ENCODE measurements at places on chromosomes 13 and 19.

DNA sequence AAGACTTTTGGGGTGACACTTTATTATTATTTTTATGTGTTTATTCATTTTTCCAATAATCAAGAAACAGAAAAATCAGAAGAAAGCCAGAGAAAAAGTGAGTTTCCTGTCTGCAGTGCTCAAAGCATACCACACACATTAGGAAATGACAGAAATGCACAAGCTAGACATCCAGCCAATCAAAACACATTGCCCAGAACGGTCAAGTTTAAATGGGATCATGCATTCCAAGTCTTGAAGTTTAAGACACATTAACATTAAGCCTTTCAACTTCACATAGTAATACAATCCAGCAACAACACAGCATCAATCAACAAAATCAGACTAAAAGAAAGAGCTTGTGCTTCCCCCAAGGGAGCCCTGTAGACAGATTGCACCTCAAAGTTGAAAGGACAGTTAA is 28.7 kb upstream of the MEDAG start:
- DNase-seq: no peak

GRCh38 chr13:110576070-110576394 is 14.5 kb upstream of the RAB20 start:
- no peak for DNase-seq

DNA sequence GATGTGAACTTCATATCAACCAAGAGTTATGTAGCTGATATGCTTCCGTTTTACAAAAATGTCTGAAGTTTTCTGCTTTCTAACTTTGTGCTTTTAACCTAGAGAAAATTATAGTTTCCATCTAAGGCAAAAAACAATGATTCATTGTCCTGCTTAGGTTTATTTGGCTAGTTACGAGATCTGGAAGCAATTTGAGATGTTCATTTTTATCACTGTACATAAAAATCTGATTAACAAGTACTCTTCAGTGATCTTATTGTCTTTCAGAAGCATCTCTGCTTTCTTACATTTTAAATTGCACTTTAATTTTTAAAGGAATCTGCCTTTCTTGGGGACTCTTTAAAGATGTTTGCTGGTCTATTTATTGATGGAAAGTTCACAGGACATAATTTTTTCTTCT is 188.1 kb downstream of the RFC3 start:
- DNase-seq: no peak

DNA sequence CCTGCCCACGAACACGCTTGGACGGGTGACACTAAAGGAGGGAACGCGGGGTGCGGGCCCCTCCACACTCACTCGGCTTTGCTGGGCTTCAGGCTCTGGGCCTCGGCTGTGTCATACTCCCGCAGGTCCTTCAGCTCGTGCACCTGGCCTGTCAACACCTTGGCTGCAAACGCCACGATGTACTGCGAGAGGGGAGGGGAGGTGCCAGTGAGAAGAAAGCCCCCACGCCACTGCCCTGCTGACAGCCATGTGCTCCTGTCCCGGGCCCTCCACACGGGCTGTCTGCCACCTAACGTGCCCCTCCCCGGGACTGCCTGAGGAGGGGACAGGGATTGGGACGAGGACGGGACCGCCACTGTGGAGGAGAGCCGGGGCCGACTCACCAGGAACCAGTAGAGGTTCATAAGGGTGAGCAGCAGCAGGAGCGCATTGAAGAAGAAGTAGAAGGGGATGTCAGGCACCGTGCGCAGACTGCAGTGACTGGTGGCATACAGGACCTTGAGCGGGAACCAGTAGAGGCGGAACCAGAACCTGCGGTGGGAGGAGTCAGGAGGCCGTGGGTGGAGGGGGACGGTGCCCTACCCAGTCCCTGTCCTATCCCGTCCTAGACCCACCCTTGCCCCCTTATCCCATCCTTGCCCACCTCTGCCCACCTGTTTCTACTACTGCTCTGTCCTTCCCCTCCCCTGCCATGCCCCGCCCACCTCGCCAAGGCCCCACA is 16.9 kb downstream of the CERS1 start:
- DNase-seq: no peak

DNA sequence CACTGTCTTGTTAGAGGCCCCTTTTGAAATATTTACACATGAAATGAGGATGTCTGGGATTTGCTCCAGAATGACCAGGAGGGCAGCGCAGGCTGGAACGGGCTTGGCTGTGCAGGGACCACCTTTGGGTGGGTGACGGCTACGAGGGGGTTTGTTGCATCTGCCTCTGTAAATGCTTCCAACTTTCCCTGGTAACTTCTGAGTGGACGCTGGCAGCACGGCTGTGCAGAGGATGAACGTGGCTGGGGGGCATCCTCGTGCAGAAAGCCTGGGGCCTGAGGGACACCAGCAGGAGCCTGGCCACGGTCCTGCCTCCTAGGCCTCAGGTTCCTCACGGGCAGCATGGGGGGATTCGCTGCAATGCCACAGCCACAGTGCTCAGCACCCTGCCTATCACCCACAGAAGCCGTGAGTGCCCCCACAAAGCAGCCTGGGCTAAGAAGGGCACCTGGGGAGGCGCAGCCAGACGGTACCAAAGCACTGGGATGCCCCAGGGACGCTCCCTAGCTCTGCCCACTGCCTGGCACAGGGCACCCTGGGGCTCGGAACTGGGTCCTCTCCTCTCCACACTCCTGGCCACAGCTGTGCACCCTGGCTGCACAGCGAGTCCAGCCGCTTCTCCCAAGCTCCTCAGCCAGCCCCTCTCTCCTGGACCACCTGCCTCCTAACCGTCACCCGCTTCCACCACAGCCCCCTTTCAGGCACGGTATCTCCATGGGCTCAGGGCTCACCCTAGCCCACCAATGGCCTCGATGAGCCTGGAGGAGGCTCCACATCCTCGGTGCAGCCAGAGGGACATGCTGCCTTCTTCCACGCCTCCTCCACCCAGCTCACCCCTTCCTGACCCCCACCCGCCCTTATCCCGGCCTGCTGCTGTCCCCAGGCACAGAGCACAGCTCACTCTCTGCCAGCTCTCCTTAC is 44.5 kb downstream of the MLLT1 start:
- no peak for DNase-seq

- DNase-seq: no peak
These were observed 53.4 kb downstream of the LATS2 start for GRCh38 chr13:21008026-21008425.

DNA sequence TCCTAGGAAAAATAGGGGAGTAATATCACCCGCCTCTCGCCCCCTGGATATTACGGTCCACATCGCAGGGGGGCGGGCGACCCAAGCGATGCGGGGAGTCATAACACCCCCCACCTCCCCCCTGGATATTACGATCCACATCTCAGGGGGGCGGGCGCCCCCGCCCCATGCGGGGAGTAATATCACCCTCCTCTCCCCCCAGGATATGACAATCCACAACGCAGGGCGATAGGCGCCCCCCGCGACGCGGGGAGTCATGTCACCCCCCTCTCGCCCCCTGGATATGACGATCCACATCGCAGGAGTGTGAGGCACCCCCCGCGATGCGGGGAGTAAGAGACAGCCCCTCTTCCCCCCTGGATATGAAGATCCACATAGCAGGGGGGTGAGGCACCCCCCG is 684.4 kb upstream of the PCDH9 start:
- DNase-seq: no peak

- DNase-seq: no peak
These were observed 1639.9 kb downstream of the EFNB2 start for GRCh38 chr13:104895521-104895920.

GRCh38 chr19:40691421-40692211 is 1.2 kb upstream of the NUMBL start:
- no peak for DNase-seq

- no peak for DNase-seq
These were observed 156.6 kb downstream of the TM9SF2 start for GRCh38 chr13:99657848-99658260.

DNA sequence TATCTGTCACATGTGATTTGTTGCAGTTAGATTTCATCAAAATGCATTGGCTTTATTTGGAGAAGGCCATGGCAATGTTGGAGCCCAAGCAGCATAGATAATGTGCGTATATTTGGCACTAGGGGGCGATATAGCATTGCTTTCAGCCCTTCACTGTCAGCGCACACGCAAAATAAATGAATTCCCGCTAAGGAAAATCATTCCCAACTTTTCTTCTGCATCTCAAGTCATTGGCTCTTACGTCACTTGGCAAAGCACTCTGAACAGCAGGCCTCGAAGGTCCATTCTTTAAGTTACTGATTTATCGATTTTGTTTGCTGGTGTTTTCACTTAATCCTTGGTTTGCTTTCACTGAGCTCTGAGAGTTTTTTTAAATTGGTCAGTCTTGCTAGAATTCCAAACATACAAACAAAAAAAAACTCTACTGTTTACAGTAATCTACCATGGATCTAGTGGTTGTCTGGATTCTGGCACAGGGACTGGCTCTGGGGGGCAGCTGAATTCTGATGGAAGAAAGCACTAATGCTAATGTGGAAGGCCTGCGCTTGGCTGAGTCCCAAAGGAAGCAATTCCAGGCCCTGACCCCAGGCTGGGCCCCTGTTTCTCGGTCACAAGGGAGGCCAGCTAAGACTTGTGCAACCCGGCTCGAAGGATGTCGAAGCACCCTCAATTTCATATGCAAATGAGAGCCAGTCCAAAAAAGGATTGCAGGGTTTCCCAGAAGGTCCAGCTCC is 97.7 kb upstream of the IPO5 start:
- no peak for DNase-seq

DNA sequence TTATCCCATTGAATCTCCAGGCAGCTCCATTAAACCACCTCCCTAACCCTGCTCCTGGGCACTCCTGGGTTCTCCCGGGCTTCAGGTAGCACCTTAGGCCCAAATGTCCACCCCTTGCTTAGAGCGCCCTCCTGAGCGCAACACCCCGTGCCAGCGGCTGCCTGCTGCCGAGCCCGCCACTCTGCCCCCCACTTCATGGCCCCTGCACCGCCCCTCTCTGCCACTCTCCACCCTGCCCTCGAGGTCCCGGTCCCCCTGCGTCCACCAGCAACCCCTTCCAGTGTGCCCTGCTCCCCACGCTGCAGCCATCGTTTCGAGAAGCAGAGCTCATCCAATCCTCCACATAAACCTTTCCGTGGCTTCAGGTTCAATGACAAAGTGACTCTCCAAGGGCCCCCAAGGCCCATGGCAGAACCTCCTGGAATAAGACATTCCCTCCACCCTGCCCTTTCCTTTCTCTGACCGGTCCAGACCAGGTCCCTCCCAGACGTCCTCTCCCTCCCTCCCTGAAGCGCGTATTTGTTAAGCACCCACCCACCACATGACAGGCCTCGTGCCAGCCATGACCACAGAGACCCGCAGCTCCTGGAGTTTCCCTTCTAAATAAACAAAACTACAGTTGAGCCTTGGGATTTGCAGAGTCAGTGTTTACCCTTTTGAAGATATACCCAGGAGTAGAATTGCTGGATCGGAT is 66.6 kb downstream of the ARHGEF18 start:
- DNase-seq: no peak

DNA sequence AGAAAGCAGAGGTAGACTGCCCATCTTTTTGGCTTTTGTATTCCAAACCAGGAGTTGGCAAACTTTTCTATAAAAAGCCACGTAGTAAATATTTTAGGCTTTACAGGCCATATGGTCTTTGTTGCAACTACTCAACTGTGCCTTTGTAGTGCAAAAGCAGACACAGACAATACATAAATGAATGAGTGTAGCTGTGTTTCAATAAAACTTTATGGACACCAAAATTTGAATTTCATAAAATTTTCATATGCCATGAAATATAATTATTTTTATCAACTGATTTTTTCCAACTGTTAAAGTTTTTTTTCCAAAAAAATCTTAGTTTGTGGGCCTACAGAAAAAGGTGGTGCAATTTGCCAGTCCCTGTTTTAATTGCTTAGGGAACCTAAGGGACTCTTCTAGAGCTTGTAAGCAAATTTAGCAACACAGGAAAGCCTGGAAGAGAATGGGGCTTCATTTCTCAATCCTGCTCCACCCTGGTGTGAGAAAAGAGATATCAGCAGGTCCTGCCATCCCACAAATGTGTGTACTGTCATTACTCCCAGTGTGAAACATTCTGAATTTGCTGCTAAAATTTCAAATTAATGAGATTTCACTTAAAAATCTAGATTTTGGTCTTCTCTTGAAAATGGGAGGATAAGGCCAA is 194.2 kb downstream of the RGCC start:
- DNase-seq: no peak

DNA sequence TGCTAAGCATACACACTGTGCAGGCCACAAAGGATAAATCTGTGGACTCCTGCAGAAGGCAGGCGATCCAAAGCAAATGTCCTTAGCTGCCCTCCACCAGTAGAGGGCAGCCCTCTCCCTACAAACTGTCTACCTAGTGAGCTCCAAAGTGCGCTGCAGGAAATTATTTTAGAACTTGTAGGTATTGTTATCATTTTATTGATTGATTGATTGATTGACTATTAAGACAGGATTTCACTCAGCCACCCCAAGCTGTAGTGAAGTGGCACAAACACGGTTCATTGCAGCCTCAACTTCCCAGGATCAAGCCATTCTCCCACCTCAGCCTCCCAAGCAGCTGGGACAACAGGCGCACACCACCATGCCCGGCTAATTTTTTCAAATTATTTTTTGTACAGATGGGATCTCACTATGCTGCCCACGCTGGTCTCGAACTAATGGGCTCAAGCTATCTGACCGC is 37.3 kb downstream of the RNF6 start:
- DNase-seq: peak; percentile 66

GRCh38 chr13:96769874-96770273 is 224.4 kb downstream of the OXGR1 start:
- no peak for DNase-seq

- no peak for DNase-seq
These were observed 5.1 kb downstream of the TBCB start for GRCh38 chr19:36120092-36120983.

GRCh38 chr13:110397436-110398115 is 90.5 kb downstream of the COL4A2 start:
- DNase-seq: no peak

GRCh38 chr19:47446534-47447469 is 24.9 kb downstream of the SLC8A2 start:
- DNase-seq: no peak

GRCh38 chr13:24683838-24684599 is 3.8 kb downstream of the ATP12A start:
- peak; percentile 34 for DNase-seq
